ENCODE measurements at places on chromosomes 1 and 21. TPM values are rescaled to one million over a fixed set of nuclear protein-coding genes. Genes with fewer than 3 reads are reported as not detected.

GRCh38 chr1:113269168-113269963, 120.9 kb upstream of the MAGI3 start:
- DNase-seq = no peak

DNA sequence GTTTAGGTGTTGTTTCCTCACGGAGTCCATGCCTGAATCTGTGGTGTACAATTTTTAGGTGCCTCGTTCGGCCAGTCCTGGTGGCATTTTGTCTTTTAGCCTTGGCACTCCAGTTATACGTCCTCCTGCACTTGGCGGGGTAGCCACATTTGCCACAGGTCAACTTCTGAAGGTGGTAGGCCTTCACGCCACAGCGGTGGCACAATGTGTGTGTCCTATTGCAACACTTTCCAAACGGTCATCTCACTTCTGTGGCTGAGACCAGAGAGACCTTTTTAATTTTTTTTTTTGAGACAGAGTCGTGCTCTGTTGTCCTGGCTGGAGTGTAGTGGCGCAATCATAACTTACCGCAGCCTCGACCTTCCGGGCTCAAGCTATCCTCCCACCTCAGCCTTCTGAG, 49.1 kb downstream of the CAMTA1 start:
- DNase-seq = no peak

- no peak for DNase-seq
Measured at GRCh38 chr1:119564548-119564947, 57.5 kb downstream of the HSD3B1 start.

The CLCA1 gene
- 0.19 TPM for polyA plus RNA-seq

Data from muscle of leg (tissue), 16 donors.